ENCODE measurements at places on chromosomes 5 and 9.

DNA sequence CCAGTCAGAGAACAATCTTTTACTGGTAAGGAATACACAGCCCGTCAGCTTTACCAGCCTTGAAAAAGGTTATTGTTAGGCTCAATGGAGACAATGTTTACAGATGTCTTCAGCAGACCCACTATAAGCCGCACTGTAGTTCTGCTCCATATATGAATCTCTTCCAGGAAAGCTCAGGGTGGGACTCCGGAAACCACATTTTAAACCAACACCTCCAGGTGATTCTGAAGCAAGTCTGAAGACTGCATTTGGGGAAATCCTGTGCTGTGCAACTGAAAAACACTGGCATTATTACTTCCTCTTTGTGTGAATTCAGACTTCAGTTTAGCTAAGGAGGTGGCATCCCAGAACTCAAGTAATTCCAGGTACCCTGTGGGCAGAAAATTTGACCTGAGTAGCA lies 3.5 kb downstream of the GZMK start:
- DNase-seq, result no peak

GRCh38 chr5:115557667-115558387 lies 13.3 kb upstream of the FEM1C start:
- no peak for DNase-seq

- DNase-seq, result no peak
Observed at GRCh38 chr9:113176803-113177202, 26.0 kb downstream of the SLC31A2 start.

GRCh38 chr9:12329623-12329985 lies 363.6 kb upstream of the TYRP1 start:
- no peak for DNase-seq

- no peak for DNase-seq
Observed at GRCh38 chr9:100427366-100428263, 672 bp downstream of the MSANTD3 start.

DNA sequence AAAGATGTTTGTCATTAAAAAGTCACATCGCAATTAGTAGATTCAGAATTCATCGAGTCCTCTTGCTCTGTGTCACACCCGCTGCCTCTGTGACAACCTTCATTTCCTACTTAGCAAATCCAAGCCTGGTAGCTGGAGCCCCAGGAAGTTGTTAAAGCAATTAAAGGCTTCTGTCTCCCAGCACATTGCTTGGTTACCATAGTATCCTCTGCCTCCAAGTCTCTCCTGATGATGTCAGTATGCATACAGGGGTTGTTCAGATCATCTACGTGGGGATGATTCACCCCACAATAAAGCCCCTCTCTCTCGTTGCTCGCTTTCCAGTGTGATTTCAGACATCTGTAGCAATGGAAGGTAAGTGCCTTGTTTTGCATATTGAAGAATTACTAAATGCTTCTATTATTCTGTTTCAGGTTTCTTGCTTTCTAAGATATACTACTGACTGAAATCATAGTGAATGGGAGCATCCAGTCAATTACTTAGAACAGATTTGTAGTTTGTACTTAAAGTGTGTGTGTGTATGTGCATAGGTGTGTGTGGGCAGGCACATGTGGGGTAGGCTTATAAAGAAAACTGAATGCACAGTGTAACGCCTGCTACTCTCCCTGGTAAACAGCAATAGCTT lies 52.9 kb downstream of the PAM start:
- DNase-seq, result no peak

GRCh38 chr9:36284226-36284625 lies 26.0 kb upstream of the GNE start:
- no peak for DNase-seq

GRCh38 chr5:57817001-57817453 lies 334.4 kb upstream of the ACTBL2 start:
- DNase-seq, result no peak

GRCh38 chr9:129806061-129806460 lies 3.1 kb downstream of the TOR1B start:
- DNase-seq, result no peak

DNA sequence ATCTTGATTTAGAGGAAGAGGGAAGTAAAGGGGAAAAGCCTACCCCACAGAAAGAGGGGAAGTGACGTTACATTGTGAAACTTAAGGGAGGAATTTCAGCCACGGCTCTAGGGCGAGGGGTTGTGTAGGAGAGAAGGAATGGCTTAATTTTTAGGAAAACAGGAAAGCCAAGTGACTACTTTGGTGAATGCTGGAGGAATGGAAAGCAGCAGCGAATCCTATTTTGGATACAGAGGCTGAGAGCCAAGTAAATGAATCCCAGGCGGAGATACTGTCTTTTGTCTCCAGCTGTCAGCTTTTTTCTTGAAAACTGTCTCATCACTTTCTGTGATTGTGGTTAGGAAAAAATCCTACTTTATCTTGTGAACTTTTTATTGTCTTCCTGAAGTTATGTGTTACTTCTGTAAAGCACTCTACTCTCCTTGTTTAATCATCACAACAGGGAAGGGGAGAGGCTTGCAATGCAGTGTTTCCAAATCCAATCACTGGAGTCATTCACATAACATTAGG lies 188.4 kb downstream of the TSSK1B start:
- no peak for DNase-seq

DNA sequence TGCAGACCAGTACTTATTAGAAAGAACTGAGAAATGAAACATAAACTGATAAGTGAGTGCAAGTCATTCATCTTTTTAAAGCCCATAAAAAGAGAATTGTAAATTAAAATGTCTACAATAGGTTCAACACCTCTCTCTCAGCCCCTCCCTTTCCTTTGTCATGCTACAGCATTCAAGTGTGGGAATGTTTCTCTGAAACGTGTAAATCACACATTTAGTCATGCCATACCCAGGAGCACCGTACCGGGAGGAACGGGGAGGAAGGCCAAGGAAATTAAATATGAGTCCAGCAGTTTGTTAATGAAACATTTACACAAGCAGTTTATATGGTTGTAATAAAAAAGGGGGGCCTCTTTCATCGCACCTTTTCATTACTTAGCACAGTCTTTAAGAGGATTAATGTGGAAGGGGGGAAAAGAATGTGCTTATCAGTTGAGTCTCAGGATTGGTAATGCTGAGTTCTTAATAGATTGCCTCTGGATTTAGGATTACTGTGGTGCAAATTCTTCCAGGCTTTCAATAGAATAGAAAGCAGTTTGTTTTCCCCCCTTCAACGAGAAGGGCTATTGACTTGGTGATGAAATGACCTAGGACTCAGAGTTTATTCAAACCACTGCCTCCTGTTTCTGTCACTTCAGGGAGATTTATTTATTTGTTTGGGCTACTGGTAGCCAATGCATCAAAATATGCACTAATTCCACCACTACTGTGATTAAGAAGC lies 176.0 kb upstream of the ZNF608 start:
- DNase-seq, result no peak

DNA sequence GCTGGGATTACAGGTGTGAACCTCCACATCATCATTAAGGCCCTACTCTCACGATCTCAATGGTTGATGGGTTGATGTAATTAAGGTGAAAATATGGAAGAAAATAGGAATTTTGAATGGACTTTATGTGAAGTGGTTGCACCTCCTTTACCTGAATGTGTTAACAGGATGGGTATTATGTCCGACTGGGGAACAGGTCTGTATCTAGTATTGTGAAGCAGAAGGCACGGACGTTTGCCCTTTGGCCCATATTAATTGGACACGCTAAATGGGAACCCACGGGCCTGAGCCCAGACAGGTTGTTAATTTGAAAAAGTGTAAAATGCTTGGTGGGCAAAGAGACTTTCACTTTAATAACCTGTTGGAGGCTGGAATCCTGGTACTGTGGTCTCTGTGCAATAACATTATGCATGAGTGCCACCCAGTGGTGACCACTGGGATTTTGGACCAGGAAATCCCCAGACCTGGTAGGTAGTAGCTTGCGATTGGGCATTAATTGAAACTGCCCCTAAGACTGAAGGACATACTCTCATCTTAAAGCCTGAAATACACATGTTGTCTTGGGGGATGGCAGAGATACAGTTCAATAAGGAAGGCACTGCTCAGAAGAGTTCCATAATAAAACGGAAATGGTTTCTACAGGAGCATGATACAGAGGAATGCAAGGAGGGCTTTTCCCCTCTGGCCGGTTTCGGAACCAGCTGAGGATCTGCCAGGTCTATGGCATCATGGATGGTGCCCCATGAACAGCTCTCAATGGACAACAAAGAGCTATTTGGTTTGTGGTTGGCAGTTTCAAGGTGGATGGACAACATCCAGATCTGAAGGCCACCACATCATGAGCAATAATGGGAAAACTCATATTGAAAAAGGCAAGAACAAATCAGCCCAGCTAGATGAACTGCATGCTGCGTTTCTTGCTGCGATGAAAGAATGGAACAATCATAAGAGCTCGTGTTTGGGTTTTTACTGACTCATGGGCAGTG lies 26.2 kb upstream of the BICD2 start:
- peak; percentile 43 for DNase-seq

DNA sequence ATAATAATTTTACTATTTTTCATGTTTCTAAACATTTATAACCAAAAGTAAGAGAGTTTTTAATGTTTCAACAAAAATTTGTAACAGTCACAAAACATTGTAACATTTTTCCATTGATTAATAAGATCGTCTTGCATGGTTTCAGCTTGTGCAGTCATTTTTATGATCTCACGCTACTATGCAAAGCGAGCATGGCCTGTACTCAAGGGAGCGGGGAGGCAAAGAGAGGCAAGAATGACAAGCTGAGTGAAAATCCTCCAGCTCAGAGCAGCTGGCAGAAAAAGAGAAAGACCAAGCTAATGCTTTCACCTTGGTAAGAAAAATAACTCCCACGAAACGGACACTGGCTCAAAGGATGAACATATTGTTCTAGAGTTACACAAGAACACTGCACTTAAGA lies 90.0 kb upstream of the SV2C start:
- no peak for DNase-seq

GRCh38 chr5:44842496-44843282 lies 33.9 kb downstream of the MRPS30 start:
- no peak for DNase-seq

GRCh38 chr9:113465599-113466140 lies 2.1 kb downstream of the RGS3 start:
- DNase-seq, result no peak

DNA sequence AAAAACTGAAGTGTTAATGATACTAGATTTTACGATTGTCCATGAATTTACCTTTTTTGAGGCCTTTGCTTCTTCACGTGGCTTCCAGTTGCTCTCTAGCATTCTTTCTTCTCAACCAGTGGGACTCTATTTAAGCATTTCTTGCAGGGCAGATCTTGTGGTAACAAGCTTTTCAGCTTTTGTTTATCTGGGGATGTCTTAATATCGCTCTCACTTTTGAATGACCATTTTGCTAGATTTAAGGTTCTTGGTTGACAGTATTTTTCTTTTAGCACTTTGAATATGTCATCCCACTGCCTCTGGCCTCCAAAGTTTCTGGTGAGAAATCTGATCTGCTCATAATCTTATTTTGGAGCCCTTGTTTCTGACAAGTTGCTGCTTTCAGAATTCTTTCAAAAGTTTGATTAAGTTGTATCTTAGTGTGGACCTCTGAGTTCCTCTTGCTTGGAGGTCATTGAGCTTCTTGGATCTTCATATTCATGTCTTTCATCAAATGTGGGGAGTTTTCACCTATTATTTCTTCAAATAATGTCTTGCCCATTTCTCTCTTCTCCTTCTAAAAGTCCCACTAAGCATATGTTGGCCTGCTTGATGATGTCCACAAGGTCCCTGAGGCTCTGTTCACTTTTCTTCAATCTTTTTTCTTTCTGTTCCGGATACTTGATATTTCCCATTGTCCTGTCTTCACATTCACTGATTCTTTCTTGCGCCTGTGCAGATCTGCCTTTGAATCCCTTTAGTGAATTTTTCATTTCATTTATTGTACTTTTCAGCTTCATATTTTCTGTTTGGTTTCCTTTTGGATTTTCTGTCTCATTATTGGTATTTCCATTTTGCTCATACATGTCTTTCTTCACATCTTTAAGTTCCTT lies 8.8 kb downstream of the EXOC3 start:
- DNase-seq, result no peak

GRCh38 chr5:160118349-160119141 lies 705 bp downstream of the PWWP2A start:
- DNase-seq, result peak; percentile 32

GRCh38 chr9:119280740-119281485 lies 88.3 kb downstream of the BRINP1 start:
- DNase-seq, result no peak

GRCh38 chr5:149380466-149381121 lies 1.5 kb upstream of the IL17B start:
- no peak for DNase-seq

DNA sequence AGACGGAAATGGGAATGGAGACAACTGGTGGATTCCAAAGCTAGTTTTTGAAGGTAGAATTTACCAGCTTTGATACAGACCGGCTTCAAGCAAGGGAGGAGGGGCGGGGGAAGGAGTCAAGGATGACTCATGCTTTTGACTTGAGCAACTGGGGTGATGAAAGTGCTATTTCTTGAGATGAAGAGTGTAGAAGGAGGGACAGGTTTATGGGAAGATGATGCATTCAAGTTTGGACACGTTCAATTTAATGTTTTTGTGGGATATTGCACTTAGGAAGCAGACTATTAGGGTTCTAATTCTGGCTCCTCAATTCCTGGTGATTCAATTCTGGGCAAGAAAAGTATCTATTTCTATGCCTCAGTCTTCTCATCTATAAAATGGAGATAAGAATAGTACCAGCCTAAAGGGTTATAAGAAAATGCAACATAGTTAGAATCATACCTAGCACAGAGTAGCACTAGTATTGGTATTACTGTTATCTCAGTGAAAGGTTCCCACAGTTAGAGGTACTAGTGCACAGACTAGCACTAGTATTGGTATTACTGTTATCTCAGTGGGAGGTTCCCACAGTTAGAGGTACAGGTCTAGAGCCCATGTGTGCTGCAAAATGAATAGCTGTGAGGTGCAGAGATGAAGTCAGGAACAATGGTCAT lies 4.6 kb downstream of the NIPAL4 start:
- DNase-seq, result no peak

- no peak for DNase-seq
Observed at GRCh38 chr5:54073735-54074134, 236.6 kb downstream of the ARL15 start.

DNA sequence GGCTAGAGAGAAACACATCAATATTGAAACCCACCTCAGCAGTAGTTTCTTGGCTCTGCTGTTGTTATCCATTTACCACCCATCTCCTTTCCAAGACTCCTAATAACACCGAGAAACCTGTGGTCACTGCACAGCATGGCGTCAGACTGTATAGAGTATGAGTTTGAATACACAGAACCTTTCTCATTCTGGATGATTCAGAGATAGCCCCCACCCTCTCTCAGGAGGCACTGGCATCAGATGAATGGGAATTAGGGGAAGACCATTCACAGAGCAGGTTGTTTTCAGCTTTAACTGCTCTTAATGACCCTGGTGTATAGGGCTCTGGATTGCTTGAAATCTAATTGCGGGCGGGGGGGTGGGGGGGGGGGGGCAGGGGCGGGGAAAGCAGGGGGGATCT lies 86.7 kb downstream of the GPR21 start:
- no peak for DNase-seq

Data from activated CD8-positive, alpha-beta memory T cell treated with anti-CD3 and anti-CD28 coated beads for 1 hour (primary cell).